Testis (tissue), 5 donors: ENCODE measurements at places on chromosomes 5 and 9. TPM values are rescaled to one million over a fixed set of nuclear protein-coding genes. Genes with fewer than 3 reads are reported as not detected.

GRCh38 chr5:22351178-22351577 lies 502.0 kb downstream of the CDH12 start:
- DNase-seq, result no peak
- no peak overlapping the region for H3K4me3 ChIP-seq
- H3K4me1 ChIP-seq, result no peaks in the 10 kb centered on the region
- H3K27ac ChIP-seq, result no peak overlapping the region
- no peaks in the 10 kb centered on the region for H3K27me3 ChIP-seq

GRCh38 chr9:114938687-114939575 lies 8.5 kb upstream of the TNFSF8 start:
- H3K36me3 ChIP-seq, result no peaks in the 10 kb centered on the region
- H3K4me1 ChIP-seq, result no peaks in the 10 kb centered on the region
- no peak for DNase-seq
- H3K4me3 ChIP-seq, result no peak overlapping the region
- H3K27ac ChIP-seq, result no peak overlapping the region

DNA sequence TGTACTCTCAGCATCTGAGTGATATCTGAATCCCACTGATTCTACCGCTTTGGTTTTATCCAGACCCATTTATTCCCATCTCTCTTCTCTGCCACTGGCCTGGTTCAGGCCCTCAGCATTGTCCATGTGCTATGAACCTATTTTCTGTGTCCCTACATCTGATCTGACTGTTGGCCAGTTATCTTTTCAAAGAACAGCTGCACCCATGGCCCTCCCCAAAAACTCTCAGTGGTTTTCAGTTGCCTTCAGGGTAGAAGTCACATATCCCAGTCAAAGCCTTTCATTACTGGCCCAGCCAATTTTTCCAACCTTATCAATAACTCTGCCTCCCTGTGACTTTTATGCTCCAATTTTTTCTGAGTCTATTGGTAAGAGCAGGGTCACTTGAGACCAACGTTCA lies 297.0 kb downstream of the TRIM32 start:
- H3K4me1 ChIP-seq, result no peaks in the 10 kb centered on the region
- no peak for DNase-seq
- H3K36me3 ChIP-seq, result no peaks in the 10 kb centered on the region
- H3K4me3 ChIP-seq, result no peak overlapping the region
- no peak overlapping the region for H3K27ac ChIP-seq
- no peaks in the 10 kb centered on the region for H3K27me3 ChIP-seq

DNA sequence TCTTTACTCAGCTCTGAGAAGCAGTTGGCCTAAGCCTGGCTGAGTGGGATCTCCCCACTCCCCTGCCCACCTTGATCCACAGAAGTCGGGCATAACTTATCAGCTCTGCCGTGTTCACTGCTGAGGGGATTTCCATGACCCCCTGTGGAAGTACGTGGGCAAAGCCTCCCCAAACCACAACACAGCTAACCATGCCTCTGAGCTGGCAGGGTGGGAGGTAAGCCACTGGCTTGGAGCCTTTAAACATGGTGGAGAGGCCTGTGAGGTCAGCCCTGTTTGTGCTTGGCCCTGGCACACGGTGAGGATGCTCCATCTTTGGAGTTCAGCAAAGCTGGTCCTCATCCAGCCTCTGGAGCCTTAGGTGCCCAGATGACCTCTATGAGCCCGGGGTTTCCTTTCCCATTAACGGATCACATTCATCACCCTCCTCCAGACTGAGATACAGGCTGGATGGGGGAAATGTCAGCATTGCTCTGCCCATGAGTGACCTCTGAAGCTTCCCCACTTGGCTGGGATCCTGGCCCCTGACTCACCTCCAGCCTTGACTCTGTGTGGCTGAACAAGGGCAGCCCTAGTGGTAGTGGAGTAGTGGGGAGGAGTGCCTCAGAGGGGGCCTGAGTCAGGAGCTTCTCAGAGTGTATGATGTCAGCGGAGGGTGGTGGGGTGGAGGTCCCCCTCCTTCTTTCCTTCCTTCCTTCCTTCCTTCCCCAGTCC lies 6.2 kb downstream of the PDLIM4 start:
- no peaks in the 10 kb centered on the region for H3K36me3 ChIP-seq
- no peaks in the 10 kb centered on the region for H3K27me3 ChIP-seq
- H3K4me3 ChIP-seq, result no peak overlapping the region

DNA sequence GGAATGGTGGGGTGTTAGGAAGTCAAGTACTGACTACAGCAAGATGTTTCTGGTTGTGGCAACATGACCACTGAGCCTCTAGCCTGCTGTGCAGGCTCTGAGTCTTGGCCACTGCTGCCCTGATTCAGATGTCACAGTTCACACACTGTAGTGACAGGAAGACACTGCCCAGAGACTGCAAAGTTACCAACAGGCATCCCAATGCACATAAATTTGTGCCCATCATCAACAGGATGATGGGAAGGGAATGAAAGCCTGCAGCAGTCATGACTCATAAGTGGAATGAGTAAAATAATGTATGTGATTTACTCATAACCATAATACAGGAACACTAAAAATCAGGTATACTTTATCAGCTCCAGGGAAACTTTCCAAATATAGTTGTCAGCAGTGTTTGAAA lies 251.6 kb upstream of the HAPLN1 start:
- H3K36me3 ChIP-seq, result no peaks in the 10 kb centered on the region
- H3K4me3 ChIP-seq, result no peak overlapping the region
- no peak for DNase-seq
- H3K27ac ChIP-seq, result no peak overlapping the region
- H3K27me3 ChIP-seq, result no peaks in the 10 kb centered on the region

GRCh38 chr5:112419164-112419985 lies at the start of gene EPB41L4A:
EPB41L4A (minus strand) TSS chr5:112419277; CDS start chr5:112419039, 238 bp downstream.
- H3K4me1 ChIP-seq, result no peaks in the 10 kb centered on the region
- H3K27ac ChIP-seq, result peak within 1 kb of the TSS; percentile 78
- no peaks in the 10 kb centered on the region for H3K27me3 ChIP-seq

GRCh38 chr9:36074870-36075532 lies 38.3 kb downstream of the RECK start:
- H3K4me1 ChIP-seq, result peaks cover 4% of the 10 kb centered on the region
- H3K36me3 ChIP-seq, result no peaks in the 10 kb centered on the region
- no peak overlapping the region for H3K27ac ChIP-seq

- no peak overlapping the region for H3K27ac ChIP-seq
- DNase-seq, result no peak
- H3K36me3 ChIP-seq, result no peaks in the 10 kb centered on the region
- no peak overlapping the region for H3K4me3 ChIP-seq
- no peaks in the 10 kb centered on the region for H3K27me3 ChIP-seq
These were observed 4.0 kb downstream of the TTLL11 start for GRCh38 chr9:122088880-122089706.

DNA sequence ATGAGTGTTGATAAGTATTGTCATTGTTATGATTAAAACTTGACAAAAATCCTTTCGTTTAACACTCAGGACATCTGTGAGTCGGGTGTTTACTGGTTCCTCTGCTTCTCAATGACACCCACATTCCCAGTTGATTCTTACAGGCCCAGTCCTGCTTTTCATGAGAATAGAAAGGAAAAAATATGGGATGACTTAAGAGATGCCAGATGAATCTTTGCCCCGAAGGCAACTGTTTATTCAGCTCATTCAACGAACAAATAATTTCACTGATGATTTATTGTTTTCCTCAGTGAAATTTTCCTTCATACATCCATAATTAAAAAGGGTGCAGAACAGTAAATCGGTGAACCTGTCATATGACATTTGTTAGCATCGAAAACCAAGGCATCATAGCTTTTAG lies 452.4 kb upstream of the WWC1 start:
- no peaks in the 10 kb centered on the region for H3K4me1 ChIP-seq
- no peak overlapping the region for H3K4me3 ChIP-seq
- H3K27me3 ChIP-seq, result no peaks in the 10 kb centered on the region
- no peak for DNase-seq
- H3K27ac ChIP-seq, result no peak overlapping the region

- H3K4me3 ChIP-seq, result no peak overlapping the region
- no peaks in the 10 kb centered on the region for H3K36me3 ChIP-seq
- DNase-seq, result no peak
- no peaks in the 10 kb centered on the region for H3K27me3 ChIP-seq
These were observed 64.5 kb downstream of the PAM start for GRCh38 chr5:102819634-102820033.

DNA sequence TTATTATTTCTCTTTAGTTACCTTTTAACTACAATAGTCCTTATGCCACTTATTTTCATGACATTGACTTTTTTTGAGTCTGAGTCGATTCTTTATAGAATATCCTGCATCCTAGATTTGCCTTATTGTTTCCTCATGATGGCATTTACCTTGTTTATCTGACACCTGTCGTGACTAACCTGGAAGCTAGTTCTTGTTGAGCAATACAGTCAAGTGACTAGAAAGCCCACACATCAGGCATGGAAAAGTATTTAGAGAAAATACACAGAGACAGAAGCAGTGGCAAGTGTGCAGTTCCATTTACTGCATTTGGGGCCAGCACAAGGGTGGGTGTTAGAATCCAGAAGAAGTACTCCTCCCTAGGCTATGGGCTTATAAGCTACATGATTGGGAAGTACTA lies 97.8 kb downstream of the ERMP1 start:
- no peak for DNase-seq
- H3K4me1 ChIP-seq, result no peaks in the 10 kb centered on the region
- H3K36me3 ChIP-seq, result no peaks in the 10 kb centered on the region
- no peaks in the 10 kb centered on the region for H3K27me3 ChIP-seq

GRCh38 chr5:158777647-158778350 lies 321.9 kb downstream of the EBF1 start:
- H3K27me3 ChIP-seq, result no peaks in the 10 kb centered on the region
- DNase-seq, result no peak
- H3K4me3 ChIP-seq, result no peak overlapping the region
- no peaks in the 10 kb centered on the region for H3K36me3 ChIP-seq
- H3K27ac ChIP-seq, result peak overlapping the region; percentile 12

GRCh38 chr9:135555203-135555602 lies 6.4 kb upstream of the PAEP start:
- no peak overlapping the region for H3K4me3 ChIP-seq
- no peak for DNase-seq
- H3K36me3 ChIP-seq, result no peaks in the 10 kb centered on the region
- no peaks in the 10 kb centered on the region for H3K27me3 ChIP-seq

- no peak overlapping the region for H3K27ac ChIP-seq
- H3K4me1 ChIP-seq, result no peaks in the 10 kb centered on the region
- no peaks in the 10 kb centered on the region for H3K36me3 ChIP-seq
- H3K27me3 ChIP-seq, result no peaks in the 10 kb centered on the region
- H3K4me3 ChIP-seq, result no peak overlapping the region
These were observed 170.8 kb downstream of the MACROH2A1 start for GRCh38 chr5:135228222-135228621.

DNA sequence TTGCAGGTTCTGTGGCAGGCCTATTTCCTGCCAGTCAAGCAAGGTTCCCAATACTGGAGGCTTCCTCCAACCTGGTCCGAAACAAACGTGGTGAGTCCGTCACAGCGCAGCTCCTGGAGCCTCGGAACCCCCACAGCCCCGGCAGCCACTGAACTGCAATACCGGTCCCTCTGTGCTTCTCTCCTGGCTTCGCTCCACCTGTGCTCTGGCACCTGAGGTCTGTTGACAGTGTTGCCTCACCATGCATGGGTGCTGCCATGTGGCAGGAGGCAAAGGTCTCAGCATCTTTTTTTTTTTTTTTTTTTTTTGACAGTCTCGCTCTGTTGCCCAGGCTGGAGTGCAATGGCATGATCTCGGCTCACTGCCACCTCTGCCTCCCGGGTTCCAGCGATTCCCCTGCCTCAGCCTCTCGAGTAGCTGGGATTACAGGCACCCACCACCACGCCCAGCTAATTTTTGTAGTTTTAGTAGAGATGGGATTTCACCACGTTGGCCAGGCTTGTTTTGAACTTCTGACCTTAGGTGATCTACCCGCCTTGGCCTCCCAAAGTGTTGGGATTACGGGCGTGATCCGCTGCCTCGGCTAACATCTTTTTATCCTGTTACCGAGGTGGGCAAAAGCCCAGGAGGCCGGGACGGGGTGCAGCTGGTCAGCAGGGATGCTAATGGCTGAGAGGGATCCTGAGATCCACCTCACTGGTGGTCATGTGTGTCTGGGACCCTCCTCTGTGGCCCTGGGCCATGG lies 57.1 kb upstream of the RNU6ATAC start:
- no peaks in the 10 kb centered on the region for H3K4me1 ChIP-seq
- H3K27ac ChIP-seq, result no peak overlapping the region
- DNase-seq, result no peak
- H3K36me3 ChIP-seq, result no peaks in the 10 kb centered on the region
- H3K4me3 ChIP-seq, result no peak overlapping the region
- no peaks in the 10 kb centered on the region for H3K27me3 ChIP-seq

DNA sequence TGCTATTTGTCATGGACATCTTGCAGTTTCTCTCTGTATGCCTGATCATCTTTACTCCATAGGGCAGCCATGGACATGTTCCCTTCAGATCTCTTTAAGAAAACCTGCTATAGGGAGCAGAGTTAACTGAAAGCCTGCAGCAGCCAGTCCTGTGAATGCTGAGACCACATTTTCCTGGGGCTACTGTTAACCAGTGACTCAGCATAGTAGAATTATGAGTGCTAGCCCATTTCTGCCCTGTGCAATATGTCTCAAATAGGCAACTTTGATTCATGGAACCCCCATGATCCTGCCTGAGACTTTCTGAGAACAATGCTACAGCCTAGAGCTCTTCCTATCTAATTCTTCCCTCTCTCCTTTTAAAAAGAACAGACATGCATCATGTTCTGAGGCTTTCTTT lies 624.2 kb downstream of the CHSY3 start:
- H3K27me3 ChIP-seq, result no peaks in the 10 kb centered on the region
- no peak for DNase-seq
- no peak overlapping the region for H3K4me3 ChIP-seq
- H3K4me1 ChIP-seq, result no peaks in the 10 kb centered on the region
- H3K36me3 ChIP-seq, result no peaks in the 10 kb centered on the region

- no peaks in the 10 kb centered on the region for H3K27me3 ChIP-seq
- no peak for DNase-seq
- H3K4me1 ChIP-seq, result peaks cover 15% of the 10 kb centered on the region
- H3K4me3 ChIP-seq, result no peak overlapping the region
- H3K27ac ChIP-seq, result no peak overlapping the region
These were observed 5.0 kb downstream of the MAMDC4 start for GRCh38 chr9:136857166-136857565.

DNA sequence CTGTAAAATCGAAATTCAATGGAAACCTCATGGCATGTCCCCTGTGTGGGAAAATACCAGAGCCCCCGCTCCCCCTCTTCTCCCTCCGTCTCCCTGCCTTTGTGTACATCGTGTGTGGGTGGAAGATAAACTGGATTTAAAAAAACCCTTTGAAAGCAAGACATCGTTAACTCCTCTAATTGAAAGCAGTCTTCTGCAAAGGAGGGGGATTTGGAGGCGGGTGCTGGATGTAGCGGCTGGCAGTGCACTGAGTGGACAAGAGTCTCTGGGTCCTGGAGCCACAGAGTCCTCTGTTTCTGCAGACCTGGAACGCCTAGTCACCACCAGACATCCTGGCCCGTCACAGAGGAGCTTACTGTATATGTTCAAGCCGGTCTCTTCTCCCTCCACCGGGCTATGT lies 169.4 kb downstream of the PAPPA start:
- H3K36me3 ChIP-seq, result no peaks in the 10 kb centered on the region
- peak; percentile 17 for DNase-seq
- H3K4me3 ChIP-seq, result no peak overlapping the region
- H3K27ac ChIP-seq, result no peak overlapping the region

- DNase-seq, result no peak
- H3K27ac ChIP-seq, result no peak overlapping the region
- no peaks in the 10 kb centered on the region for H3K4me1 ChIP-seq
- no peaks in the 10 kb centered on the region for H3K36me3 ChIP-seq
These were observed 86.2 kb downstream of the TTC39B start for GRCh38 chr9:15220658-15221318.

IL5 gene
- 12.4 TPM for total RNA-seq

PCDHB6 gene
- 3.7 TPM for total RNA-seq

FIBCD1 gene
- total RNA-seq, result 33.5 TPM

ARID3C gene
- total RNA-seq, result 0.37 TPM

ACTBL2 gene
- total RNA-seq, result not detected

NMUR2 gene
- total RNA-seq, result 10.7 TPM

PCDHGA10 gene
- total RNA-seq, result 11.7 TPM

HTR1A gene
- 0.24 TPM for total RNA-seq

PKD2L2 gene
- 2.0 TPM for total RNA-seq

PCDHGA11 gene
- total RNA-seq, result 9.1 TPM
